CD4-positive, alpha-beta T cell treated with Interleukin-17A for 1 hour (primary cell): ENCODE measurements at places on chromosomes 7 and 10.

DNA sequence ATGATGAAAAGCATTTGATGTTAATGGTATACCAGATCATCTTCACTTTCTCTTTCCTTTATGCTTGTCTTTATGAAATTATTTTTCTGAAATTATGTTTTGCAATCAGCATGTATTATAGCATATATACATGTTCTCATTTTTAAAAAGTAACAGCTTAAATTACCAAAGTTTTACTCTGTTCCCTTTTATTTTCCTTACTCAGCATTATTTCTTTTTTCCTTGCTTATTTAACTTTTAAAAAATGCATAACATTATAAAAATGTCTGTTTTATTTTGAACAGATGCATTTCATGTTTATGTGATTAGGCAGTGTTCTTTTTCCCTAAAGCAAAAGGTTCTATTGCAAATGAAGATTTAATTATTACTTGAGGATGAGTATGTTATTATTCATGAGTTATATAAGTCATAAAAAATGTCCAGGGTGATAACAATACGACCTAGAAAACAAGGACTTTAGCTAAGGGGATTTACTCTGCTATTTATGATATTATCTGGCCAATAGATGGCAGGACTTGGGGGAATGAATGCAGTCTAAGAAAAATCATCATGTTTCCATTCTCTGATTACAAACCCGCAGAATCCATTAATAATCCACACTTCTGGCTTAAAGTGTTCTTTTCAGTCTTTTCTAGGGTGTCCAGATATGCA lies 38.5 kb downstream of the CABCOCO1 start:
- no peak for DNase-seq

DNA sequence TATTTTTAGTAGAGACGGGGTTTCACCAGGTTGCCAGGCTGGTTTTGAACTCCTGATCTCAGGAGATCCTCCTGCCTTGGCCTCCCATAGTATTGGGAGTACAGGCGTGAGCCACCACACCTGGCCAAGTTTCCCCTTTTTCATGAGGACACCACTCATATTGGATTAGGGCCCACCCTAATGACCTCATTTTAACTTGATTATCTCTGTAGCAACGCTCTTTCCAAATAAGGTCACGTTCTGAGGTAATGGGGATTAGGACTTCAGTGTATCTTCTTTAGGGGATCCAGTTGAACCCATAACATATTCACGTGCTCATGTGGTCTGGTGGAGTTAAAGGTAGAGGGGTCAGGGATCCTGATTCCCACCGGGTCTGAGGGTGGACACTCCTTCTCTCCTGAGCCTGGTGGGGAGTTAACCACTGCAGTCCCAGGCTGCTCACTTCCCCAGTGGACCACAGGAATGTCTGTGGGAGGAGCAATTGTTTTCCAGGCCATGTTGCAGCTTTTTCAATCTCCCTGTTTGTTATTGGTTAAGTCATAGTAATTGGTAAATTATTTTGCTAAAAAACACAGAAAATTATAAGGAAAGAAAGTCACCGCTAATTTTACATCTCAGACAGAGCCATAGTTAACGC lies 130.5 kb downstream of the GRK5 start:
- no peak for DNase-seq

- DNase-seq, result no peak
Measured at GRCh38 chr7:194252-195009, 2.1 kb downstream of the FAM20C start.

DNA sequence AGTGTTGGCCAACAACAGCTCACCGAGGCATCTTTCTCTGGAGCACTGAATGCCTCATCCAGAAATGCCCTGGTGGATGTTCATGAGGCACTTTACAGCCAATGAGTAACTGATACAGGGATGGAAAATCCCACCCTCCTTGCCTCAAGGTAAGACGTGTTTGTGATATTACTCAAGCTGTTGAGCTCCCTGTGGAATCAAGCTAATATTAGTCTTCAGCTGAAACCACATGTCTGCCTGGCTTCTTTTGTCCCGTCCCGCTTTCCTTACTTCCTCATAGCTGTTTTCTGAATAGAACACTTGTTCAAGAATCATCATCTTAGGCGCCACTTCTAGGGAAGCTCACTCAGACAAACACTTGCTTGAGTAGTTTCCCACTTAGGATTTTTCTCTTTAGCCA lies 422.4 kb downstream of the INHBA start:
- no peak for DNase-seq

DNA sequence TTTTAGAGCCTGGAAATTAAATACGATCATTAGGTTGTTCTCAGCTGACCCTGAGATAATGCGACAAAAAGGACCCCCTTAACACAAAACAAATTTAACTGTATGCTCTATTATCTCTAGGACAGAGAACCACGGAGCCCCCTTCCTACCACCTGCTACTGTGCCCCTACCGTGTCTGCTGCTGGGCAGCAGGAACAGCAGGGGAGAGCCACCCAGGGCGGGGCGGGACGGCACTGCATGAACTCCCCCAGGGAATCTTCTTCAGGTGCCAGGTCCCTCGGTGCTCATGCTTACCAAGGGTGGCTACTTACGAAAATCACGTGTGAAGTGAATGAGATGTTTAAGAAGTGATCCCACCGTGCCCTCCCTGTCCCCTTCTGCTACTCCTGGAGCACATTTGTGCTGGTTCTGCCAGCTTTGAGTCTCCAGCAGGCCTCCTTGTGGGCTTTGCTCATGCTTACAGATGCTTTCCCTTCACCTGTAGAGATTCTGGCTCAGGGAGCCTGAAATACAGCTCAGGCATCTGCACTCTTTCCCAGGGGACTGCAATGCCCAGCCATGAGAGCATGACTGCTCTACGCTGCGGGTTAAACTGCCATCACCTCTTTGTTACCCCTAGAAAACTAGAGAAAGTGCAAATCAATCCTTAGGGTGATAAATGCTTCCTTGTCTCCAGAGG lies 59.9 kb downstream of the MRPL32 start:
- DNase-seq, result no peak

DNA sequence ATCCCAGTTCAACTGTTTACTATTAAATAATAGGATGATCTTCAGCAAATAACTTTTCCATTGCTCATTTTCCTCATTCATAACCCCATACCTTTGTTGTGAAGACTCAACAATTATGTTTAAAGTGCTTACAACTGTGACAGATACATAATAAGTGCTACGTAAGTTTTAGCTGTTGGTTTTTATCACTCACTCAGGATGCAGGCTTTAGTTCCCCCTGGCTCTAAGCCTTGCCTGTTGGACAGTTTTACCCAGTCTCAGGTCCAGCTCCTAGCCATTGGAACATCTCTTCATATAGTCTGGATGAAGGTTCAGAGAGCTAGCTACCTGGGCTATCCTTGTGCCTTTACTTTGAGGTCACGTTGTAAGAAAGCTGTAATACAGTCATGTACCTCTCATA lies 353.2 kb downstream of the CRPPA start:
- no peak for DNase-seq
